ENCODE measurements at places on chromosomes 3 and 15. TPM values are rescaled to one million over a fixed set of nuclear protein-coding genes. Genes with fewer than 3 reads are reported as not detected.

- DNase-seq = no peak
Measured at GRCh38 chr3:158602227-158602626, 31.2 kb downstream of the MLF1 start.

The TFG gene
- polyA plus RNA-seq = 134 TPM

The IGF2BP2 gene
- 94.1 TPM for polyA plus RNA-seq

The HHATL gene
- 1.3 TPM for polyA plus RNA-seq

DNA sequence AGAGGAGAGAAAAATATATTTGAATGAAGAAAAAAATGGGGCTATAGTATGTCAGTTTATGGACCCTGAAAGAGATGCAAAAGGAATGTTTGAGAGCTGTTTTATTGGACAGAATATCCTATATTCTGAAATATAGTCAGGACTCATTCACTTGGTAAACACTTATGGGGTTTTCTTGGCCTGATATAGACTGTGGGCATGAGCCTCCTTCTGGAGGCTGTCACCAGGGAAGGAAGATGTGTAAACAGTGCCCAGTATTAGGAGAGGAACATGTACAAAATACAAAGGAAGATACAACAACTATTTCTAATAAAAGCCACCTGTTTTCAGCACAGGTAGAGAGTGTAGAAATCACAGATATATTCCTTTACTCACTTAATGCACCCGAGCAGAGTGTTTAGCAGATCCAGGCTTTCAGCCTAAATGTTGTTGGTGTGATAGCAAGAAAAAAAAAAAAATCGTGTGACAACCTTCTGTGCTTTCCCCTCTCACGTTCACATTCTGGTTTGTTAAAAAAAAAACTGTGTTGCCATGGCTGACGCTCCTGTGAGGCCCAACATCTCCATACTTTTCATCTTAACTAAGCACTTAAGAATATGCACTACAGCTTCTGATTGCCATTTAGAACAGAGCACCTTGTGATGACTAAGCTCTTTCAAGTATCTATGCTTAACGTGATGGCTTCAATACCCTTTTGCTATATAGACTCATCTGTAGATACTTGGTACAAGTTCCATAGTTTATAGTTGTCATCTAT lies 134.1 kb downstream of the MBNL1 start:
- DNase-seq = no peak

The ITIH3 gene
- polyA plus RNA-seq = 5.5 TPM

DNA sequence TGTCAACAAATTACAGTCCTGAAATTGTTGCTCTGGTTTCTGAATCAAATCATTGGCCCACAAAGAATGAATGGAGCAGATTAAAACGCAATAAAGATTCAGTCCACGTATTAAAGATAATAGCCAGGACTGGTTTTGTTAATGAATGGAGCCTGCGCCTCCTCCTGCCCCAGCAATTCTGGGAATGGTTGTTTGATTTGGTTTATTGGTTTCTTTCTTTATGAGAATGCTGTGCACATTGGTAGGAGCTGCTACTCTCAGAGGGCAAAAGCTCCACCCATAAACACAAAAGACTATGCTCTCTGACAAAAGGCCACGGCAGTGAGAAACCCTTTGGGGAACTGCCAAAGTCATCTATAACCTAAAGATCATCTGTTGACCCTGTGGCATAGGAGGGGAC lies 261.1 kb downstream of the ABHD5 start:
- no peak for DNase-seq

- DNase-seq = peak; percentile 61
Measured at GRCh38 chr3:186931532-186932280, 1.4 kb downstream of the ST6GAL1 start.

The BDH1 gene
- 58.9 TPM for polyA plus RNA-seq

DNA sequence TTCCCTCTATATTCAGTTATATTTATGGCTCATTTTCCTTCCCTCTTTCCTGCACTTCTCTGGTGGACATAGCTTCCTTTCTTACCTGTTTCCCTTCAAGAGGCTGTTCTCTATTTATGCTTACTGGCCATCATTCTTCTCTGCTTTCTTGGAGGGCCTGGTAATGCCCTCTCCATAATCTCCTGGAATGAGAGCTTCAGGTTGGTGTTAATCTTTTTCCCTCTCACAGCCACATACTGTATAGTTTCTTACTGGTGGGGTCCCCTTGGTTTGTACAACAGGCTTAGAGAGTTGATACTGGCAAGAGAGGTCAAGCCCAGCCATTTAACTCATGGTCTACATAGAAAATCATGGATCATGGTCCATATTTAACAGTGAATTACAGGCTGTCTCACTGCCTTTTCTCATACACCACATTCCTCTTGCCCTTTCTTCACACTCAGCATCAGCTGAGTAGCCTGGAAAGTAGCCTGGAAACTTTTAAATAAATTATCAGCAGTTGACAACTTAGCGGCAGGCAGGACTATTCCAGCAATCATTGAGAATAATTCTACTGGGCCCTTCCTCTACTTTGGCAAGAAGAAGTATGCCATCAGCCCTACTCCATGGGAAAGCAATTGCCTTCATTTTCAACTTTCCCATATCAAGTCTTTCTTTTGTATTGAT lies 38.0 kb upstream of the DPH6 start:
- DNase-seq = peak; percentile 17

GRCh38 chr3:61853912-61854311 lies 292.5 kb downstream of the PTPRG start:
- DNase-seq = no peak

The ALDH1A2 gene
- polyA plus RNA-seq = 246 TPM

The FBXW12 gene
- 1.2 TPM for polyA plus RNA-seq

The RYR3 gene
- 14.2 TPM for polyA plus RNA-seq

The CYP19A1 gene
- not detected for polyA plus RNA-seq

DNA sequence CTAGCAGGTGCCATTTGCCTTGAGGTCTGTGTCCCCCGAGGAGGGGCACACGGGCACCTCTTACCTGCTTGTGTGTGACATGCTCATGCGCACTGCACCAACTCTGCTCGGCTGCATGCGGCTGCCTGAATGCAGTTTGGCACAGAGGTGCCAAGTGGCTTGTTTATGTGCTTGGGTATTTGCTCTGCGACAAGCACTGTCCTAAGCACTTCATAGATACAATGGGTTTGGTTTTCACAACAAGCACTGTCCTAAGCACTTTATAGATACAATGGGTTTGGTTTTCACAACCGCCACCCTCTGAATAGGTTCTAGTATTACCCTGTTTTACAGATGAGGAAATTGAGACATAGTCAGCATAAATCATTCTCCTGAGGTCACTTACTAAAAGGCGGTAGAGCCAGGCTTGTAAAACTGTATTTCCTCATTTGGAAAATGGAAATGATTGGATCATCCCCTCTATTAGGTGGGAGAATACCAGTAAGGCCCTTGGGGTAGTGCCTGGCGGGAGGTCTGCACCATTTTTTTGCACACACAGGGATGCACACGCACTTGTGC lies 487 bp downstream of the ITIH4 start:
- DNase-seq = no peak

The HCN4 gene
- 1.2 TPM for polyA plus RNA-seq

The SLC24A5 gene
- 0.64 TPM for polyA plus RNA-seq

DNA sequence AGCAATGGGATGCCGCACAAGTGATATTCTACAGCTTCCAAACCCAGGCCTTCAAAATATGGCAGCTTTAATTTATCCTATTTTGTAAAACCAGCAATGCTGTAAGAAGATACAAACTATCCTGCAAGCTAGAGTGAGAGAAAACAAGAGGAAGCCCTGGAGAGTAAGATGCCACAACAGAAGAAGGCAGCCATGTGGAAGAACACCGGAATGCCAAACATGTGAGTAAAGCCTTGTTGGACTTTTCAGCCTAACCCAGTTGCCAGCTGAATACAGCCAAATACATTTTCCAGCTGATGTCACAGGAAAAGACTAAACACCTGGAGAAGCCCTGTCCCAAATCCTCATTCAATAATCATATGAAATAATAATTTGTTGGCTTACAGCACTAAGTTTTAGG lies 1115.1 kb upstream of the CADM2 start:
- DNase-seq = no peak

- DNase-seq = no peak
Measured at GRCh38 chr3:72449551-72449950, 398.7 kb downstream of the SHQ1 start.

The DNAJA4 gene
- 29.4 TPM for polyA plus RNA-seq

DNA sequence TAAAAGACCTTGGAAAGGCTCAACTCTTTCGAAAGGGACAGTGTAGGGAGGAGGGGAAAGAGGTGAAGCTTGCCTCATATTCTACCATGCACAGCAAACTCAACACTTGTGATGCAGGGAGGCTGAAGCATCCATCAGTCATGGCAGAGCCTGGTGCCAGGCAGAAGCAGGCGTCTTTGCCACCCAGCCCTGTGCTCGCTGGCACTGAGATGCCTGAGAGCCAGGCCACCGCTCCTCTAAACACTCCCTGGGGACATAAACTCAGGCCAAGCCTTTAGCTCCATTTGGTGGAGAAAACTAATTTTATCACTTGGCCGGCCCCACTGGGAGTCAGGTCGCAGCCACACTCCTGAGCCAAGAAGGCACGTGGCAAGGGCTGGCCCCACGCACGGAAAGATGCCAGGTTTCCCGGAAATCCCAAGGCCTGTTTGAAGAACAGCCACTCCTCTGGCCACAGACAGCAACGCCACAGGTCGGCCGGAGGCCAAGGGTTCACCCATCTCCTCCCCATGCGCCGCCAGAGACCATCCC lies 30.7 kb downstream of the XXYLT1 start:
- DNase-seq = no peak

DNA sequence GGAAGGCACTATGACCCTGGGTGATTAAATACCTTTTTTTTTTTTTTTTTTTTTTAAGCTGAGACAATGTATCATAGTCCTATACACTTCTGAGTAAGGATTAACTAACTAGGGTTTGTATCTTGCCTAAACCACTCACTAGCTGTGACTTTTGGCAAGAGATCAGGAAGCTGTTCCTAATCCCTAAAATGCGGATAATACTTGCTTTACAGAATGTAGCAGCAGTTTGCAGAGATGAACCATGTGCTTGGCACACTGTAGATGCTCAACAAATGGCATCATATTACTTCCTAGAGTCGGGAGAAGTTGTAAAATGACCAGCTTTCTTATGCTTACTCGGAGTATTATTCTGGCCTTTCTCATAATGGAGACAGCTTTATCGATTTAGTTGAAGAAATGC lies 25.6 kb upstream of the PYGO1 start:
- DNase-seq = no peak

DNA sequence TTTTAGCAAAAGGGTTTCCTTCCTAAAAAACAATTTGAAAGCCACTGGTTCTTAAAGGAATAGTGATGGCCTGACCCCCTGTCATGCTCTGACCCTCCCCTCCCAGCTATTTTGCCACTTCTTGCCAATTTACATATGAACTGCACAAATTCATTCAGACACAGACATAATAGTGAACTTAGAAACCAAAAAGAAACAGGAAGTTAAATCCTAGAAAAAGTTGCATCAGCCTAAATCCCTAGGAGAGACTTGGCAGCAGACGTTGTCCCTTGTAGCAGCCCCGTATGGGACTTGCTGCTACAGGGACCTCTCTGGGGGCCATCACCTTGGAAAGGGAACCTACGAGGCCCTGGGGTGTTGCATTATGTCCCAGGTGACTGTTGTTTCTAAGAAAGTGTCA lies 14.3 kb upstream of the PDE8A start:
- DNase-seq = no peak

- no peak for DNase-seq
Measured at GRCh38 chr3:151219056-151219455, 16.0 kb upstream of the GPR171 start.

GRCh38 chr3:174336784-174337183 lies 522.4 kb upstream of the NAALADL2 start:
- DNase-seq = no peak

DNA sequence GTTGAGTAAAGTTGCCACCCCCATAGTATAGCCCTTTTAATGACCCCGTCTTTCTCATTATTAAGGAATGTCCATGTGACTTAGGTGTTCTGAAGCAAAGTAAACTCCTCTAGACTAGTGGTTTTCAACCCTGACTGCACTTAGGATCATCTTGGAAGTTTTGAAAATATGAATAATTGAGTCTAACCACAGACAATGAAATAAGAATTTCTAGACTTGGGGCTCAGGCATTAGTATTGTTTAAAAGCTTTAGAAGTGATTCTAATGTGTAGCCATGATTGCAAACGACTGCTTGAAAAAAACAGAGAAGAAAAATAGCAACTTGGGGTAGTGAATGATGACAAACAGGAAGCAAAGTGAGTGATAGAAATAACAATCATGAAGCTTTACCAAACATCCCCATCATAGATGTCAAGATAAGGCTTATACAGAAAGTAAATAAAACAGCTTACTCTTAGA lies 35.0 kb downstream of the ALCAM start:
- DNase-seq = no peak
